NCI-H1048 (cell line): ENCODE measurements at places on chromosomes 3 and 15.

- DNase-seq = no peak
Measured at GRCh38 chr15:58537033-58537432, 105.2 kb downstream of the LIPC start.

DNA sequence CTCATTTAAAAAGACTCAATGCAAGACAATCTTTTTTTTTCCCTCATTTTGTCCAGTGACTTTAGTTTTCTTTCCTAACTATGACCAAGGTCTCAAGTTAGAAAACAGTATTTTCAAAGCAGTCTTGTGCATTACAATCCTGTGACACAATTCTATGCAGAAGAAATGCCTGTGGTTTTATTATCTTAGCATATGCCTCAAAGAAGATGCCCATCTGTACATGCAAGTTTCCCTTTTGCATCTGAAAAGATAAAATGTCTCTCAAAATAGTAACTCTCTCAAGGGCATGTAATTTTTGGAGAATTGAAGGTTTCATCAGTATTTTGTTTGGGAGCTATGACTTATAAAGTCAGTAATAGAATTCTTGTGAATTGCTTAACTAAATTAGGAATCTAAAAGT lies 292.0 kb upstream of the SUCLG2 start:
- DNase-seq = no peak

DNA sequence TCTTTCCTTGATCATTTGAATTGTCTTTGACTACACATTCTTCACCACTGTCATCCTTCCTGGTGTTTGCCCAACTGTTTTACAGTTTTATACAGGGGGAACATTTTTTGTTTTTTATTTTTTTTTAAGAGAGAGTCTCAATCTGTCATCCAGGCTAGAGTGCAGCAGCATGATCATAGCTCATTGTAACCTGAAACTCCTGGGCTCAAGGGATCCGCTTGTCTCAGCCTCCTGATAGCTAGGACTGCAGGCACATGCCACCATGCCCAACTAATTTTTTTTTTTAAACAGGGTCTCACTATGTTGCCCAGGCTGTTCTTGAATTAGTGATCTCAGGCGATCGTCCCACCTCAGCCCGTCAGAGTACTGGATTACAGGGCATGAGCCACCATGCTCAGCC lies 222.6 kb downstream of the BBX start:
- no peak for DNase-seq

- DNase-seq = no peak
Measured at GRCh38 chr3:182521339-182521738, 272.0 kb upstream of the ATP11B start.

- no peak for DNase-seq
Measured at GRCh38 chr3:190058521-190059241, 62.0 kb downstream of the P3H2 start.

GRCh38 chr15:55606214-55606613 lies 18.1 kb upstream of the PYGO1 start:
- no peak for DNase-seq

DNA sequence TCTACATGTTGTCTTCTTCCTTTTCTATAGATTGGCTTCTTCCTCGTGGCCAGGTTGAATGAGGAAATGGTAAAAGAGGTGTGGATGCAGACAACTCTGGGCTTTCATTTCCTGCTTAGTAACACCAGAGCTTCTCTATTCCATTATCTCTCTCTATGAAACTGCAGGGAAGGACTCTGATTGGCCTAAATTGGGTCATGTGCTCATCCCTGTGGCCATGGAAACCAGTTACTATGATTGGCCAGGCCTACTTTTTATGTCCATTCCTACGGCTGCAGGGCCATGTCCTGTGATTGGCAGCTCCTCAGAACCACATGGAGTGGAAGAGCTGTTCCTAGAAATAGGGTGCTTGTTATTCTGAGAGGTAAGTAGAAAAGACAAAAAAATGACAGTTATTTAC lies 486.9 kb upstream of the ADAMTS9 start:
- no peak for DNase-seq

DNA sequence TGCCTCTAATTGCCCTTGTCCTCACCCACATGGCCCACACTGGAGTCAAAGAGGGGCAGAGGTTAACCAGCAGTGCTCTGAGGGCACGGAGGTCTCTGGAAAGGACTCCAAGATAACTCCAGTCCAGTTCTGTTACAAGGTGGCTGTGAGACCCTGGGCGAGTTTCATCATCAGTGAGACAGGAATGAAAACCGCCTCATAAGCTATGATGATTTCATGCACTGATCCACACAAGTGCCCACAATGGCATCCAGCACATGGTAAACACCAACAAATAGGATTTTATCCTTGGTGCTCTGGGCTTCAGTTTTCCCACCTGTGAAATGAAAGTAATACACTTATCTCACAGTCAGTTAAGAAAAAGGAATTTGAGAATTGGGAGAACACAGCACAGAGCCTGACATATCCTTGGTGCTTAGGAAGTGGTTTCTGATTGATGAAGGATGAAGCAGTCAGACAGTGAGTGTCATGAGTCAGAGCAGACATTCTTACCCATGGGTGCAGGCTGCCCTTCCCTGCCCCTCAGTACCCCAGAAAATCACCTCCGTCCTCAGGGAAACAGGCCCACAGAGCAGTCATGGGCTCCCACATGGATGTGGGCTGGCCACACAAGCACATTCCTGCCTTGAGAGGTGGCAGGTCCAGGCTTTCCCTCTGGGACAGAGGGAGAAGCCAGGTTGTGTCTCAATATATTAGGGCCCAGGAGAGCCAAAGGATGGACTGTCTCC lies 48.4 kb downstream of the DAPK2 start:
- no peak for DNase-seq

DNA sequence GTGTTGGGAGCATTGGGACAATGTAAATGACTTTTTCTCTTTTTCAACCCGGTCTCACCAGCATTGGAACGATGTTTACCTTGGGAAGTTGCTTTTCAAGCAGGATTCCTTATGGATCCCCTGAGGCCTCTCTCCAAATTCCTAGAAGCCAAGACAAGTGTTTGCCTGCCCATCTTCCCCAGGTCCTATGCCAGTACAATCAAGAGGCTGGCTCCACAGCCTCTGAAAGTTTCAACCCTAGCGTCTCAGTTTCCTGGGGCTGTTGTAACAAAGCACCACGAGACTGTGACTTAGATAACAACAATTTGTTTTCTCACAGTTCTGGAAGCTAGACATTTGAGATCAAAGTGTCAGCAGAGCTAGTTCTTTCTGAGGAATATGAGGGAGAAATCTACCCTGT lies 347.2 kb upstream of the UMPS start:
- no peak for DNase-seq

- DNase-seq = no peak
Measured at GRCh38 chr3:116050311-116050915, 394.9 kb downstream of the LSAMP start.

- no peak for DNase-seq
Measured at GRCh38 chr3:13105181-13105895, 32.1 kb upstream of the IQSEC1 start.

DNA sequence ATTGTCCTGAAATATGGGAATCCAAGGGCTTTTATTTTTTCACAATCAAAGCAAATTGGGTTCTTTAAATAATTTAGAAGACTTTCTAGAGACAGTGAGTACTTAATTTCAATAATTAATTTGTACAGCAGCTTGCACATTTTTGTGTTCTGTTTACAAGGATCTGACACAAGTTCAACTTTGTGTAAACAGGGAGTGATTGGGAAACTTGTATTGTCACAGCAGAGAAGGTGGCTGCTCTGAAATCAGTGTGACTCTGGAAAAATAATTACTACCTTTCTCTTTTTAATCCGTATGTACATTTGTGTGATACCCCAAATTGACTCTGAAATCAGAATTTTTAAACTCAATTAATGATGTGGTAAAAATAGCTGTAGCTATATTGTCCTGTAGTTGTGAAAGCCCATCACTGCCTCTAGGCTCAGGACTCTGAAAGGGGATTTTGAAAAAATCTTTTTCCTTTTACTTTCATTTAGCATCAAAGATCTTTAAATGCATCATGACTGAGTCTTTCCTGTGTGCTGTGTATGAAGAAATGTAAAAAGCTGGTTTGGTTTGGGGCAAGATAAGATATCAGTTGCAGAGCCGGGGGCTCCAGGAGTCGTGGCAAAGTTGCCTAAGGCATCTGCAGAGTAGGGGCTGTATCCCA lies 45.1 kb downstream of the MFSD1 start:
- no peak for DNase-seq

DNA sequence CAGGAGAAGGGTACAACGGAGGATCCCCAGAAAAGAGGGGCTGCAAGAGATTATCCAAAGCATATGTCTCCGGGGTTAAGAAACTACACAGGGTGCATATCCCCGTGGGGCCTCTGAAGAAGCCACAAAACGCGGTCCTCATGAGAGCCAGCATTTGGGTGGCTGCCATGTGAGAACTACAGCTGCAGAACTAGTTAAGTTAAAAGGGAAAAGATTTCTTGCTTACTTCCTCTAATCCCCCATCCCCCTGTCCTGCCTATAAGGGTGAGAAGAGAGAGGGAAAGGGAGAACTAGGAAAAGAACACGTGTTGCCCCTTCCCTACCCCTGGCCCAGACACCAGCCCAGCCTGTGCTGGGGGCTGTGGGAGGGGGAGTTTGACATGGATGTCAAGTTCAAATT lies 70.4 kb upstream of the PCSK6 start:
- DNase-seq = no peak

- DNase-seq = no peak
Measured at GRCh38 chr3:158918008-158918407, 116.2 kb downstream of the MFSD1 start.

- no peak for DNase-seq
Measured at GRCh38 chr3:170621256-170621655, 35.4 kb upstream of the SLC7A14 start.

- no peak for DNase-seq
Measured at GRCh38 chr15:34616613-34617012, 33.2 kb upstream of the GOLGA8B start.

- DNase-seq = no peak
Measured at GRCh38 chr3:111194048-111194447, 122.4 kb downstream of the NECTIN3 start.

DNA sequence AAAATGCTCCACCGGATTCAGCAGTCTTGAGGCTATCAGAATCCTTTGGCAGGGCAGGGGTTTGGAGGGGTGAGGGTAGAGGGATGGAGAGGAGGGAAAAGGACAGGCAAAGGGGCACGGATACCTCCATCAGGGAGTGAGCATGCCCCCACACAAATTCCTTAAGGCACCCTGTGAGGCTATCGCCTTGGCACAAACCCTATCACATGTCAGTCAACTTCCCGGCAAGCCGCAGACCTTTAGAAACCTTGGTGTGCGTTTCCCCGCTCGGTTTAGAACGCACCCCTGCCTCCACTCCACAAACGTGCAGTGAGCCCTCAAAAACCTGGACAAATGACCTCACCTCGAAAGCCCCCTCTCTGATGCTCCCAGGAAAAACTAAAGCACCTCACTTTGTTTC lies 422 bp upstream of the SETMAR start:
- DNase-seq = no peak

- DNase-seq = no peak
Measured at GRCh38 chr15:51181221-51181620, 86.5 kb upstream of the TNFAIP8L3 start.

GRCh38 chr15:97899981-97900380 lies 60.5 kb upstream of the ARRDC4 start:
- no peak for DNase-seq

- DNase-seq = no peak
Measured at GRCh38 chr3:81863756-81864155, 102.3 kb upstream of the GBE1 start.

DNA sequence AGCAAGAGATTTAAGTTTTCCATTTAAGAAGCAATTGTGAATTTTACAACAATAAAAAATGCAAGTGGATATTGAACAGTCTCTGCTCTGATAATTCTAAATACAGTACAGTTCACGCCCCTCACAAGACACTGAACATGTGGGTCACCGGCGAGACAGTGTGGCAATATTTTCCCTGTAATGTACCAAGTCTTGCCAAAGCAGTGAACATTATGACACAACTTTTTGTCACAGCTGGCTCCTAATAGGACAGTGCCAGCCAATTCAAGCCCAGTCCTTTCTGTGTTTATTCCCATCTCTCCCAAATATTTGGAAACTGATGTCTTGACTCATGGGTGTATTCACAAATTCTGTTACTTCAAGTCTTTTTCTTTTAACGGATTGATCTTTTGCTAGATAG lies 62.3 kb downstream of the PPARG start:
- no peak for DNase-seq

- no peak for DNase-seq
Measured at GRCh38 chr3:24495326-24495994, 810 bp upstream of the THRB start.

GRCh38 chr15:78620021-78620526 lies 722 bp downstream of the CHRNA3 start:
- DNase-seq = no peak

- DNase-seq = no peak
Measured at GRCh38 chr3:36900474-36901443, 44.1 kb downstream of the TRANK1 start.

GRCh38 chr3:184783319-184783718 lies 28.6 kb upstream of the VPS8 start:
- no peak for DNase-seq

DNA sequence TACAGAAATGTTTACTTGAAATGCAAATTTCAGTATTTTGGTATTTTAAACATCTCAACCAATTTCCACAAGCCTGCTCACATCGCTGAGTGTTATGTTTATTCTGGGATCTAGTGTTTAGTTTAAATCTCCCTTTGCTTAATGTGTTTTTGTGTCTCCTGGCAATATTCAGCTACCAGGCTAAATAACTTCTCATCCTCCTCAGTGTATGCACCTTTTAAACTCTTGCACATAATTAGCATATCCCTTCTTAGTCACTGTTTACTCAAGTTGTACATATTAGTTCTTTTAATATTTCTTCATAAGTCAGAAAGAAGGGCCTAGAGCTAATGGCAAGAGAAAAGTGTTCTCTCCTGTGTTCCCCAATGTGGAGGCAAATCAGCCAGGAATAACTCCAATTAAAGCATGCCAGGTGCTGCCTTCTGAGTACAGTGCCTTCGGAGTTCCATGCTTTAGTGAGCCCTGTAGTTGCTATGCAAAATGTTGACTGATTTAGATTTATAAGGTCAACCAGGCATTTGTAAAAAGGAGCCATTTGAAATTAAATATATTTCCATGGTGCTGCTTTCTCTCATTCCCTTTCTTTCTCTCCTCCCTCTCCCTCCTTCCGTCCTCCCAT lies 234.3 kb downstream of the GAP43 start:
- DNase-seq = no peak

GRCh38 chr3:69768438-69768837 lies 29.2 kb downstream of the MITF start:
- peak; percentile 18 for DNase-seq

DNA sequence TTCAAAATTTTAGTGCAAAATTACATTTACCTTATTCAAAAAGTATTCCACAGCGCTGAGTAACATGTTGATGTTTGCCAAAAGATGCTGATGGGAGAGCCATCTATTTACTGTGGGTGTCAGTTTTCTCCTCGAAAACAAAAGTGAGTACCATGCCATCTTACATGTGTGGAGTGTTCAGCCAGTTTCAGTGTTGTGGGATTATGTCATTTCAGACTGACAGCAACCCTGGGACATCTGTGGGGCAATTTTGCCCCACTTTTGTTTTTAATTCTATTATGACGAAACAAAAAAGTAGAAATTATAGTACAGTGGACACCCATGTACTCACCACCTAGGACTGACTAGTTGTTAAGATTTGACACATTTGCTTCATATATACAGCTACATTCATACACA lies 19.6 kb downstream of the SLCO3A1 start:
- DNase-seq = no peak
